Small intestine (tissue), 16 donors: ENCODE measurements at places on chromosomes 4 and X. TPM values are rescaled to one million over a fixed set of nuclear protein-coding genes. Genes with fewer than 3 reads are reported as not detected.
A peak's percentile ranks its signal among the peaks of the same experiment; 100 is the strongest.

- no peak for DNase-seq
- H3K27ac ChIP-seq = no peak overlapping the region
- H3K36me3 ChIP-seq = no peaks in the 10 kb centered on the region
- H3K27me3 ChIP-seq = no peaks in the 10 kb centered on the region
- H3K4me3 ChIP-seq = no peak overlapping the region
Observed at GRCh38 chr4:41154010-41154813, 60.1 kb downstream of the APBB2 start.

Gene SYTL5
- 2.9 TPM for polyA plus RNA-seq

GRCh38 chr4:54447304-54447703, 210.5 kb upstream of the KIT start:
- H3K27ac ChIP-seq = no peak overlapping the region
- no peak for DNase-seq
- no peak overlapping the region for H3K4me3 ChIP-seq
- H3K27me3 ChIP-seq = no peaks in the 10 kb centered on the region
- H3K36me3 ChIP-seq = no peaks in the 10 kb centered on the region
- H3K4me1 ChIP-seq = no peaks in the 10 kb centered on the region

Gene SASH3
- 8.7 TPM for polyA plus RNA-seq

DNA sequence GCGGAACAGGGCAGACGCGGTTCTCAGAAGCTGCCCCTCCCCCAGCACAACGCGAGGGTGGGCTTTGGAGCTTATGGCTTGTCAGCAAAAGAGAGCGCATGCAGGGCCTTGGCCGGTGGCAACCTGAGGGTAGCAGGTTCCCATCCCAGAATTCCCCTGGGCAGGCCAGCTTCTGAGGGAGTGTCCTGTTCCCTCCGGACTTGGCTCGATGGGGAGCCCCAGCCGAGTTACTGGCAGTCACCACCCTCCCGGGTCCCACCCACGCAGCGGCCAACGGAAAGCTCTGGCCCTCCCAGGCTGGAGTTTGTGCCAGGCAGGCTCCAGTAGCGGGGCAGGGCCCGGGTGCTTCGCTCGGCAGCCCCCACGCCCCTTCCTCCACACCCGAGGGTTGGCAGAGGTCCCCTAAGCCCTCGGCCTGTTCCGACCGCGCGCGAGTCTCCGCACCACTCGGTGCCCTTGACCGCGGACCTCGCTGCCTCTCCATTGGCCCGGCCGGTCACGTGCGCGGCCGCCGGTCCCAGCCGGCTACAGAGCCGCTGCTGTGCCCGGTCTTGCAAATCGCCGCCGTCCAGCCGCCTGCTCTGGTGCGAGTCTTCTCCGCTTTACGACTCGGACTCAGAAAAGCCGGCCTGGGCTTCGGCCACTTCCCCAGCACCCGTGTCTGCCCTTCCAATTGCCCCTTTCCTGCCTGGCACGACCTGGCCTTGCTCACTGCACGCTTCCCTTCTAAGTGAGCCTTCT, 20.9 kb upstream of the MTM1 start:
- H3K27me3 ChIP-seq = no peaks in the 10 kb centered on the region
- peaks cover 9% of the 10 kb centered on the region for H3K4me1 ChIP-seq
- no peaks in the 10 kb centered on the region for H3K36me3 ChIP-seq
- H3K4me3 ChIP-seq = peak overlapping the region; percentile 34
- peak; percentile 59 for DNase-seq

Gene ZNF718
- 5.0 TPM for polyA plus RNA-seq

Gene OCIAD2
- polyA plus RNA-seq = 184 TPM

DNA sequence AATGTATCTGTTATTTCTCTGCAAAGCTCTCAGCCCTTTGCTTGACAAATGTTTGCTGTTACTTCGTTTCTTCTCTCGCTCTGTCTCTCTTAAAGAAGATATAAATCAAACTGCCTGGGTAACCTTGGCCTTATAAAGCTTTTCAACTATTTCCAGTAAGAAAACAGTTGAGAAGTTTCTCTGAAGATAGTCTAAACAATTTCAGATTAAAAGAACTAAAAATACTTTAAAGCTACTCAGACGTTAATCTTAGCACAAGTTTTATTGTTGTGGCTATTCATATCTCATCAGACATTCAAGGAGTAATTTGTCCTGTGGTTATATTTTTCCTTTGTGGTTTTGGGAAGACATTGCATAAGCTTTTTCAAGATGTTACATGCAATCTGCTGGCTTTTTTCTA, 22.6 kb downstream of the HOPX start:
- DNase-seq = no peak
- H3K36me3 ChIP-seq = no peaks in the 10 kb centered on the region
- H3K4me3 ChIP-seq = no peak overlapping the region
- peaks cover 13% of the 10 kb centered on the region for H3K4me1 ChIP-seq
